Ovary (tissue), 10 donors: ENCODE measurements at places on chromosomes 4 and X. TPM values are rescaled to one million over a fixed set of nuclear protein-coding genes. Genes with fewer than 3 reads are reported as not detected.

- H3K4me3 ChIP-seq: no peak overlapping the region
- H3K36me3 ChIP-seq: no peaks in the 10 kb centered on the region
- H3K27me3 ChIP-seq: no peaks in the 10 kb centered on the region
- no peak for DNase-seq
- no peak overlapping the region for H3K27ac ChIP-seq
Observed at GRCh38 chrX:129158505-129158904, 364.8 kb downstream of the SMARCA1 start.

MTMR8 gene
- total RNA-seq: 6.0 TPM

ADAMTS3 gene
- 5.7 TPM for total RNA-seq

- no peak overlapping the region for H3K27ac ChIP-seq
- H3K27me3 ChIP-seq: no peaks in the 10 kb centered on the region
- no peak for DNase-seq
- no peaks in the 10 kb centered on the region for H3K36me3 ChIP-seq
- H3K4me3 ChIP-seq: no peak overlapping the region
Observed at GRCh38 chr4:42636645-42636949, 20.3 kb downstream of the ATP8A1 start.

- no peak for DNase-seq
- H3K4me3 ChIP-seq: no peak overlapping the region
- no peaks in the 10 kb centered on the region for H3K27me3 ChIP-seq
Observed at GRCh38 chrX:65741823-65742222, 74.4 kb downstream of the MSN start.

FAM9B gene
- total RNA-seq: not detected

DNA sequence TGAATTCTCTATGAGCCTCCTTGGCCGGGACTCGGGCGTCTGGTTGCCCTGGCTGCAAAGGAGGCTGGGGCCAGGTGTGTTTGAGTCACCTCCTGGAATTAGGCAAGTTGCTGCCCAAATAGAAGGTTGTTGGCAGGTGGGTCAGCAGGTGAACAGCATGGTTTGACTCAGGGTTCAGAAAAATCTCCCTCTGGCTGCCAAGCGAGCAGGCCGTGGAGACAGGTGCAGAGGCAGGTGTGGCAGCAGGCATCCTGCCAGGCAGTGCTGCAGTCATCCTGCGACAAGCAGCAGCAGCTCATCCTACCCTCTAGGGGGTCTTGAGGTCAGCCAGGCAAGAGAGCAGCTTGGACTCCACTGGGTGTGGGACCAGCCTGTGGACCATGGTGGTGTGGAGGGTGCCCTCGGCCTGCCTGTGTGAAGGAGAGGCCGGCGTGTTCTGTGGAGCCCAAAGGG lies 8.2 kb downstream of the MSANTD1 start:
- no peak overlapping the region for H3K4me3 ChIP-seq
- DNase-seq: no peak
- peaks cover 1% of the 10 kb centered on the region for H3K4me1 ChIP-seq
- H3K27me3 ChIP-seq: no peaks in the 10 kb centered on the region

GRCh38 chr4:67885762-67886161 lies 2.0 kb upstream of the TMPRSS11D start:
- H3K27ac ChIP-seq: no peak overlapping the region
- H3K36me3 ChIP-seq: no peaks in the 10 kb centered on the region
- no peaks in the 10 kb centered on the region for H3K27me3 ChIP-seq
- H3K4me3 ChIP-seq: no peak overlapping the region

DNA sequence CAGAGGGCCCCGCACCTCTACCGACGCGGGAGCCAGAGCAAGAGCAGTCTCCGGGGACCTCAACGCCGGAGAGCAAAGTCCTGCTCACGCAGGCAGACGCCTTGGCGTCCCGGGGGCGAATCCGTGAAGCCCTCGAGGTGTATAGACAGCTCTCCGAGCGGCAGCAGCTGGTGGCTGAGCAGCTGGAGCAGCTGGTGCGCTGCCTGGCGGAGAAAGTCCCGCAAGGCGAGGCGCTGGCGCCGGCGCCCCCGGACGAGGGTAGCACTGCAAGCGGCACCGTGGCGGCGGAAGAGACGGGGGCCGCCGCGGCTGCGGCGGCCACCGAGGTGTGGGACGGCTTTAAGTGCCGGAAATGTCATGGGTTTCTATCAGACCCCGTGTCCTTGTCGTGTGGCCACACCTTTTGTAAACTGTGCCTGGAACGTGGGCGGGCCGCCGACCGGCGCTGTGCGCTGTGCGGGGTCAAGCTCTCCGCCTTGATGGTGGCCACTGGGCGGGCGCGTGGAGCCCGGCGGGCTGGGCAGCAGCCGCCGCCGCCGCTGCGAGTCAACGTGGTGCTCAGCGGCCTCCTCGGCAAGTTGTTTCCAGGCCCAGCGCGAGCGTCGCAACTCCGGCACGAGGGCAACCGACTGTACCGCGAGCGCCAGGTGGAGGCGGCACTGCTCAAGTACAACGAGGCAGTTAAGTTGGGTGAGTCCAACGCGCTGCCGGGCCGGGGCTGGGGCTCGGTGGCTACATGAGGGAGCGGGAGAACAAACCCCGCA lies 672 bp downstream of the LONRF3 start:
- no peaks in the 10 kb centered on the region for H3K36me3 ChIP-seq
- peak; percentile 56 for DNase-seq
- H3K4me3 ChIP-seq: peak overlapping the region; percentile 54
- H3K27ac ChIP-seq: no peak overlapping the region

DNA sequence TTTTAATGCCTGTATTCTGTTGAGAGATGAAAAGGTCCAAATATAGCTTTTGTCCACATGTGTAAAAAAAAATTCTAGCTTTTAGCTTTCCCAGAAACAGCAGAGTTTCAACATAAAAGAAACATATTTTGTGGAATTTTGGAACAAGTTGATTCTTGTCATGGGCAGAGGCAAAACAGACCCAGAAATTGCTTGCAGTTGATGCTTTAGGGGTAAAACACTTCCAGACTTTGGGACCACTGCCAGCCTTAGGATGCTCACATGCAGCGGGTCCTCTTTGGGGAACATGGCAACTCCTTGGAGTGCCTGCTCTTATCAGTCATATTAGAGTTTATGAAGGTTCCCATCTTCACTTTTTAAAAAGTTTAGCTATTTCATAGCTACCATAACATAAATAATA lies 30.4 kb downstream of the DCLK2 start:
- H3K27me3 ChIP-seq: no peaks in the 10 kb centered on the region
- no peak overlapping the region for H3K27ac ChIP-seq
- H3K36me3 ChIP-seq: no peaks in the 10 kb centered on the region

GRCh38 chr4:106294062-106294461 lies 21.9 kb downstream of the TBCK start:
- no peaks in the 10 kb centered on the region for H3K27me3 ChIP-seq
- no peak for DNase-seq
- H3K4me3 ChIP-seq: no peak overlapping the region
- no peak overlapping the region for H3K27ac ChIP-seq
- no peaks in the 10 kb centered on the region for H3K36me3 ChIP-seq

- H3K36me3 ChIP-seq: no peaks in the 10 kb centered on the region
- no peak for DNase-seq
- no peak overlapping the region for H3K27ac ChIP-seq
- no peaks in the 10 kb centered on the region for H3K4me1 ChIP-seq
- H3K4me3 ChIP-seq: no peak overlapping the region
Observed at GRCh38 chr4:114976901-114977300, 136.5 kb downstream of the NDST4 start.

- H3K27ac ChIP-seq: no peak overlapping the region
- H3K4me3 ChIP-seq: no peak overlapping the region
- H3K4me1 ChIP-seq: no peaks in the 10 kb centered on the region
- no peaks in the 10 kb centered on the region for H3K36me3 ChIP-seq
- no peaks in the 10 kb centered on the region for H3K27me3 ChIP-seq
Observed at GRCh38 chr4:74125029-74125428, 26.0 kb upstream of the CXCL2 start.

GRCh38 chrX:111857534-111858060 lies 18.4 kb upstream of the TRPC5OS start:
- no peak overlapping the region for H3K27ac ChIP-seq
- H3K36me3 ChIP-seq: no peaks in the 10 kb centered on the region
- no peak for DNase-seq
- no peak overlapping the region for H3K4me3 ChIP-seq
- no peaks in the 10 kb centered on the region for H3K27me3 ChIP-seq

GRCh38 chr4:124861761-124862160 lies 149.2 kb upstream of the ANKRD50 start:
- no peaks in the 10 kb centered on the region for H3K36me3 ChIP-seq
- H3K4me3 ChIP-seq: no peak overlapping the region
- peaks cover 6% of the 10 kb centered on the region for H3K4me1 ChIP-seq
- no peak overlapping the region for H3K27ac ChIP-seq
- DNase-seq: no peak

PFKFB1 gene
- not detected for total RNA-seq

DNA sequence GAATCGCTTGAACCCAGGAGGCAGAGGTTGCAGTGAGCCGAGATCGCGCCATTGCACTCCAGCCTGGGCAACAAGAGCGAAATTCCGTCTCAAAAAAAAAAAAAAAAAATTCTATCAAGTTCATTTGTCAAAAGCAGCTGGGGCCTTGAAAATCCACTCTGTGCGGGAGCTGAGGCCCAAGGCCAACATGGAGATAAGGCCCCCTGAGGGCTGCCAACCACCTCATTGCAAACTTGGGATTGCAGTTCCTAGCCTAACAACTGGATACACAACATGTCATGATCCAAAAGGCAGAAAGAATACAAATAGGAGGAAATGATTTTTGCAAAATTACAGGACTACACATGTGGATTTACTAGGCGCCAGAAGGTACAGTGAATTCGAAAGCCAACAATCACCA lies 22.5 kb upstream of the PRDX4 start:
- H3K4me1 ChIP-seq: no peaks in the 10 kb centered on the region
- H3K27ac ChIP-seq: no peak overlapping the region
- no peaks in the 10 kb centered on the region for H3K36me3 ChIP-seq
- no peak overlapping the region for H3K4me3 ChIP-seq
- DNase-seq: peak; percentile 50
- H3K27me3 ChIP-seq: no peaks in the 10 kb centered on the region

RPS6KA6 gene
- 9.3 TPM for total RNA-seq
